ENCODE measurements at places on chromosomes 2 and 18.
A peak's percentile ranks its signal among the peaks of the same experiment; 100 is the strongest.

- DNase-seq, result no peak
Observed at GRCh38 chr18:902229-902628, 2.4 kb upstream of the ADCYAP1 start.

DNA sequence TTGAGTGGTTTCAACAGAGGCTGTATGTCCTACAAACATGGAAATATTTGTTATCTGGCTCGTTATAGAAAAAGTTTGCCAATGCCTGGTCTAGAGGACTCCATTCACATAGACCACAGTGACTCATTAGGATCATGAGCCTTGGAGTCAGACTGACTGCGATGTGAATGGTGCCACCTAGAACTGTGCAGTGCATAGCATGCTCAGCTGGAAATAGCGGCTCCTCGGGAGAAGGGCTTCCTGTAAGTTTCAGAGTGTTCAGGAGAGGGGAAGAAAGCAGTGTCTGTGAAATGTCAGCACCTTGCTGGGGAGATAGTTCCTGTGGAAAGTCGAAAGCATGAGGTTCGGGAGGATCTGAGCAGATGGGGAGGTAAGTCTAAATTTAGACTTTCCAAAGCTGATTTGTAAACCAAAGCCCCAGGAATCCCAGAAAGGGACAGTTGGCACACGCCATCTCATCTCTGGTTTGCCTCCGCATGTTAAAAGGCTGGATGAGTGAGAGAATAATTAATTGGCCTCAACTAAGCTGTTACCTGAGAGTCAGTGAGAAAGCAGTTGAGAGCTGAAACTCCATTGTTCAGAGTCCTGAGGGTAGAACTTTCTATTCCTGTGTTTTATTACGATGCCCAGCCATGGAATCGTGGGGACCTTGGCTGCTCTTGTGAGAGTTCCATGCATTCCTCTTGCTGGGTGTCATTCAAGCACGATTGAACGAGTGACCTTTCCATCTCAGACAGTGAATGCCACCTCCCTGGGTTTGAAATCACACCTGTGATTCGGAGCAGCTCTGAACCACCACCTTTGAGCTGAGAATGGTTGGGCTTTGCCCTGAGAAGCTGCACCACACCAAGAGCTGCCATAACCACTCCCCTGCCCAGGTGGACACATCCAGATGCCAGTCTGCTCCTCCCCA is 99.5 kb downstream of the MAPK4 start:
- DNase-seq, result no peak

GRCh38 chr2:186749219-186749618 is 55.4 kb downstream of the FAM171B start:
- DNase-seq, result no peak

DNA sequence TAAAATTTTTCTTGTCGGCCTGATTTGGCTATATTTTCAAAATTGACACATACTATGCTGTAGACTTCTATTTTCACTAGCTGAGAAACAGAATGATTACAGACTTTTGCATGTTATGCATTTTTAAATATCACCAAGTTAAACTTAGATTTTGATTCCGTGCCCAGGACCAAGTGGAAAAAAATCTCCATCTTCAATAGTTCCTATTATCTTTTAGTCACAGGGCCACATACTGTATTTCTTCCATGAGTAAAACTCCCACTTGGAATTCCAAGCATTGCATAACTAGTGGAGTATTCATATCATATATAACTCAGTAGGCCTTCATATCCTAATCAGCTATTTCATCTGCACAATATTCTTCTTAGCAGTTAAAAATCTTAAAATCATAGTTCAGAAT is 470.9 kb downstream of the ARHGAP15 start:
- no peak for DNase-seq

DNA sequence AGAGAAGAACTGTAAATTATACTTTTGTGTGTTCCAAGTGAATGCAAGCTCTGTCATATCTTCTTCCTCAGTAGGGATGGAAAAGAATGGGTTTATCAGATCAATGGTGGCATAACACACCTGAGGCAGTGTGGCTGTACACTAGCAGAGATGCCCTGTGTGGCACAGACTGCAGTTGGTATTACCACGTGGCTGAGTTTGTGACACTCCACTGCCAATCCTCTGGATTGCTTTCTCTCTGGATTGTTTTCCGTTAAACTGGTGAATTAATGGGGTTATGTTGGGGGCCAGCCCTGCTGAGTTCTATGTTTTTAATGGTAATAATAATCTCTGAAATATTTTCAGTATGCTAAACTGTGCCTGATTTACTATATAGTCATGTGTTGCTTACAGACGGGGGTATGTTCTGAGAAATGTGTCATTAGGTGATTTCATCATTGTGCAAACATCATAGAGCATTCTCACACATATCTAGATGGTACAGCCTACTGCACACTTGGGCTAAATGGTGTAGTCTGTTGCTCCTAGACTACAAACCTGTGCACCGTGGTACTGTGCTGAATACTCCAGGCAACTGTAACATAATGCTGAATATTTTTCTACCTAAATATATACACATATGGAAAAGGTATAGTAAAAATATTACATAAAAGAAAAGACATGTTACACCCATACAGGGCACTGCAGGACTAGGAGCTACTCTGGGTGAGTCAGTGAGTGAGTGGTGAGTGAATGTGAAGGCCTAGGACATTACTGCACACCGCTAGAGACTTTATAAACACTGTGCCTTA is 84.7 kb upstream of the ST6GAL2 start:
- no peak for DNase-seq

DNA sequence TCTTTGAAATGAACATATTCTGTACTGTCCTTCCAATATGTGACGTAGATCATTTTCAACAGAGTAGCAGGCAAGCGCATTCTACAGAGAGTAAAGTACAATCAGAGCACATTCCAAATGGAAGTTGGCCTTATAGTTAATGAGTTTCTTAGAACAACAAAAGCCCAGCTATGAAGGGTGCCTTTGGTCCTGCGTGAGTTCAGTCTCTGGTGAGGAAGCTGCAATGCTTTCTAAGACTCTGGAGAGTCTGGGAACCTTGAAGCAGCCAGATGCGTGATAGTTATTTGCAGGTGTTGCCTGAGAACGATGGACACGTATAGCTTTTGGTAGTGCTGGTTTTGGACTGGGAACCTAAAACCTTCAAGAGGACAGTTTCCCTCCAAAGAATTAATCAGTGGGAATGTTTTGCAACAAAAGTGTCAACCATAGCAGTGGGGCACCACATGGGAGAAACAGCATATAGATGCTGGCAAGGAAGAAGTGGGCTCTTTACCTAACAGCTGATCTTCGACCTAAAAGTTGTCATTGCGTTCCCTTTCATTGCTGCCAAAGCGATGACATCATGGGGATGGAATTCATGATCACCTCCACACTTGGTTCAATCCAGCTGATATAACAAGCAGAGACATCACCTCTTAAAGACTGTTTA is 9.3 kb upstream of the SNORC start:
- no peak for DNase-seq

GRCh38 chr2:58466804-58467203 is 225.7 kb upstream of the FANCL start:
- no peak for DNase-seq

DNA sequence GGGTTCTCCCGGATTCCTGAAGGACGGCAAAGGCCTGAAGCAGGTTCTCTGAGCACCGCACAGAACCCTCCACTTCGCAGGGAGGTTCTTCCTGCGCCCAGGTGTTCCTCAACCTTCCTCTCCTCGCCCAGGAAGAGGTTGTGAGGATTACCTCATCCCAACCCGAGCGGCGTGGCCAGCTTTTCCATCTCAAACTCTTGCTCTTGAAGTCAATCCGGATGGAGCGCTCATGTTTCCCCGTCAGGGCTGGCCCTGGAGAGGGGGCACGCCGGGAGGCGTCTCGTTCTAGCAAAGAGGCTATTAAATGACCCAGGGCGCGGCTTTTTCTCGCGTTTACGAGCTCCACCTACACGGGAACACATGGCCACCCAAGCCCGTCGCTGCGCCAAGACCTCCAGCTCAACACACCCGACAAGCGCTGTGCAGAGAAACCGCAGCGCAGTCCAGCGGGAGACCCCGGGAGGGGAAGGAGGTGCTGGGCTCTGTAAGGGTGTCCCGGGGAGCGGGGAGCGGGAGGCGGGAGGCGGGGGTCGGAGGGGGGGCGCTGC is 540 bp upstream of the RAB10 start:
- peak; percentile 60 for DNase-seq

- no peak for DNase-seq
Observed at GRCh38 chr2:25355270-25355669, 13.5 kb upstream of the DNMT3A start.

DNA sequence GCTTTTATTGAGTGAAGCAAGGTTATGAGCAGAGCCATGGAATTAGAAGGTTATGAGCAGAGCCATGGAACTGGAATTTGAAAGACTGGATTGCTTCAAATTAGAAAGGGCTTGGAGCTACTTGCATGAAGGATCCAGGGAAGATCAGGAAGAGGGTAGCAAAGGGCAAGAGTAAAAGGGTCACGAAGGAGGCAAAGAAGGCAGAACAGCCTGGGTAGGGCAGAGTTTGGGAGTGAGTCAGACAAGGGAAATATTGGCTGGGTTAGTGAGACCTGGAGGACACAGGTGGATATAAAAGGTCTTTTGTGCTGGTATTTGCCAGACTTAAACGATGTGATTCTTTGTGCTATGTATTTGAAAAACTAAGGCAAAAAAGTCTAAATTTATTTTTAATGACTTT is 65.0 kb downstream of the SEMA4F start:
- DNase-seq, result no peak

DNA sequence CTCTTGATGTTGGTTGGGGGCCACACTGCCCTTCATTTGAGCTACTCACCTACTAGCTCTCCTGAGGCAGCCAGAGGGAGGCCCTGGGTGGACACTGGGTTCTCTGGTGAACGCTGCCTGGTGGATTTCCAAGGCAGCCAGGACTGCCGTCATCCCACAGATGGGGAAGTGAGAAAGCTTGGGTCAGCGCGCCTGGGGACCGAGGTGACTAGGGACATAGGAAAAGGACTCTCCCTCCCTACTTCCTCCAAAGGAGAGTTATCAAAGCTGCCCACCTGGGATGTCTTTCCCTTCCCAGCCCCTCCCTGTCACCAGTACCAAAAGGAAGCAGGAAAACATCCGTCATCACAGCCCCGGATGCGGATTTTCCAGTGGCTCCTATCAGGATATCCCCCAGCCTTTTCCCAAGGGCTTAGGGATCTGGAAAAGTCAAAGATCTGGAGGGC is 3.8 kb upstream of the SEMA4C start:
- no peak for DNase-seq

Measured in GM18507 (cell line).